ENCODE measurements at places on chromosomes 4 and X.

- DNase-seq = no peak
Observed at GRCh38 chr4:166169111-166169510, 296.1 kb downstream of the TLL1 start.

- DNase-seq = no peak
Observed at GRCh38 chr4:8533274-8533865, 46.8 kb upstream of the GPR78 start.

GRCh38 chr4:185874516-185875230 is 62.7 kb upstream of the SORBS2 start:
- DNase-seq = no peak

DNA sequence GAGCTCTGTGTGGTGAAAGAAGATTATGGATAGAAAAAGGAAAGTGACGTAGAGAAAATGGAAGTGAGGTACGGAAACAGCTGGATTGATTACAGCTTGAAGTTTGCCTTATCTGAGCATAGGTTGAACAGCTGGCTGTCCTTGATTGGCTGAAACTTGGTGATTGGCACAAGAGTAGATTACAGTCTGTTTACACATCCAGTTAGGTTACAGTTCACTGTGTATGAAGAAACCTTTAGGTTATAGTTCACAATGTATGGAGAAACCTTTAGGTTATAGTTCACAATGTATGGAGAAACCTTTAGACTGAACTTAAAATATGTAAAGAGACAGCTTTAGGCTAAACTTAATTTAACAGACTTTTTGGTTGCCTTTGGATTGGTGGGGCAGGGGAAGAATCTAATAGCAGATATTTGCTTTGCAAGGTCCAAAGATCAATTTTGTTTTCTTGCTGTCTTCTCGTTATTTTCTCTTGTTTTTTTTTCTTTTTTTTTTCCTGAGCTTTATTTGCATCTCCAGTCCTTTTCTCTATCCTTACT is 15.6 kb upstream of the ART3 start:
- no peak for DNase-seq

GRCh38 chr4:17531538-17532285 is 16.7 kb downstream of the CLRN2 start:
- DNase-seq = no peak

DNA sequence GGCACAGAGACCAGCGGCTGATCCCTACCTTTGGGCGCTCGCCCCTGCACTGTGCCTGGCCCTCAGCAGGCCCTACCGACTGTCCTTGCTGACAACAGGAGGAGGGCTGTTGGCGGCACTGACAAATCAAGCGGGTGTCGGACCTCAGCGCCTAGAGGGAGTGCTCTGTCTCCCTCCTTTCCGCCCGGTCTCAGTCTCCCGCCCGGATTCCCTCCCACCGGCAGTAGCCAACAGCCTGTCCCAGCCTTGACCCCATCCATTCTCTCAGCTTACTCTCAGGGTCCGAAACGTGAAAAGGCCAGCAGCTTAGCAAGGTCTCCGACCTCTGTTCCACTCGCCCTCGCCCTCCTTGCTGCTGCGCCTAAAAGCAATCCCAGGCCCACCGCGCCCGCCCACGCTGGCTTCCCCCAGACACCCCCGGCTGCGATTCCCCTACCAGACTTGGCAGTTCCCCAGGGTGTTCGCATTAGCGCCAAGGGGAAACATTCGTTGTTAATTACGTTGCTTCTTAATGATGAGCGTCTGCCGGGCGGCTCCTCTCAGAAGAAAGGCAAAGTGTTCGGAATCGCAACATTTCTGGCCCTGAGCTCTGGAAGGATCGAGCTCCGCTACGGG is 96.2 kb downstream of the SOWAHB start:
- DNase-seq = peak; percentile 83

DNA sequence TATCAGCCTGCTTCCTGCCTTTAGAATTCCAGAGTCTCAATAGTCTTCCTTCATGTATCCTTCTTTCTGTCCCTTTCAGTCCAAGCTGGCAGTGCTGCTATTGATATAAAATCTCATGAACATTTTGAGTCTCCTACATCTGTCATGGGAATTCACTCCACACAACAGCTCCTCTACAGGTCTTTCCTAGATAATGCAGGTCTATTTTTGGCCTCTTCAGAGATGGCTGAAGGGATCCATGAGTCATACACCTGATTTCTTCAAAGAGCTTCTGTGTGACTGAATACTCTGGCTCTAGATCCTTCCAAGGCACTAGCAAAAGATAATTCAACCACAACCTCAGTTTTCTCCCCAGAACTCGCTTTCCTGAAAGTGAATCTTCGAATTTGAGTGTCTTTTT is 115.4 kb downstream of the STPG2 start:
- no peak for DNase-seq

GRCh38 chr4:27094783-27095182 is 234.1 kb downstream of the STIM2 start:
- no peak for DNase-seq

GRCh38 chr4:147801820-147802219 is 69.9 kb downstream of the ARHGAP10 start:
- DNase-seq = peak; percentile 86

GRCh38 chr4:52235552-52236201 is 184.6 kb downstream of the SPATA18 start:
- no peak for DNase-seq

DNA sequence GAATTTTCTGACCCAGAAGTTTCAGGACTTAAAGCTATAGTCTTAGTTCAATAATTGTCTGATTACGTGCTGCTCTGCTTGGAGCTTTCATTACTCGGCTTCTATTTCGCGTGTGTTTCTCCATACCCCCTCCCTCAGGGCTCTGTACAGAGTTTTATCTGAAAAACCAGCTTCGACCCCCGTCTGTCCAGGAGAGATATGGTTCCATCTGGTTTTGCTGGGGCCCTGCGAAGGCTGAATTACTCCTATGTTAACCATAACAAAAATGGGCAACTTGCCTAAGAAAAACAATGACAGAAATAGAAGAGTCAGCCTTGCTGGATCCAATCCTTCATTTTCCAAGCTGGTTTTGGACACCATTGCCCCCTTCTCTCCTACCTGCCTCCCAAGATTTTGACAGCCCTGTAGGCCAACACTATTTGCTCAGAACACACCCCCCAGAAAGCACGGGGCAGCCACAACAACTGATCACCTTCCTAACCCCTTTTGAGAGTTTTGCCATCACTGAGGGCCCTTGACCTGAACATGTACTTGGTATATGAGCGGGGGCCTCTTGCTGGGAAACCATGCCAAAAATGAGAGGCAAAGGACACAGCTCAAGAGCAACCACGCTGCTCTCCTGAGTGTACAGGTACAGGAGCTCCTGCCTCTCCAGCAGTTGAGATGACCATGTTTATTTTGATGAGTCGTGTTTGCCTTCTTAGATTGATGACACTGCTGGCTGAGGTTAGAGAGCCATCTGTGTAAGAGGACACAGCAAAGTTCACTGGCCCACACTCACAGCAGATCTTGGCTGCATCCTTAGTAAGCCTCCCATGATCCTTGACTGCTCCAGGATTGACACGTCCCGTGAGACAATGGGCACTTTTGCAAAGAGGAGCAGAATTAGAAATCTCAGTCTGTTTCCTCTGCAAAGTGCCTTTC is 36.2 kb upstream of the ATP6AP2 start:
- DNase-seq = no peak

- no peak for DNase-seq
Observed at GRCh38 chrX:51742586-51742985, 656 bp upstream of the GSPT2 start.

GRCh38 chr4:168795346-168795745 is 214.7 kb downstream of the CBR4 start:
- DNase-seq = no peak

GRCh38 chr4:16056681-16057385 is 27.0 kb downstream of the PROM1 start:
- peak; percentile 86 for DNase-seq

DNA sequence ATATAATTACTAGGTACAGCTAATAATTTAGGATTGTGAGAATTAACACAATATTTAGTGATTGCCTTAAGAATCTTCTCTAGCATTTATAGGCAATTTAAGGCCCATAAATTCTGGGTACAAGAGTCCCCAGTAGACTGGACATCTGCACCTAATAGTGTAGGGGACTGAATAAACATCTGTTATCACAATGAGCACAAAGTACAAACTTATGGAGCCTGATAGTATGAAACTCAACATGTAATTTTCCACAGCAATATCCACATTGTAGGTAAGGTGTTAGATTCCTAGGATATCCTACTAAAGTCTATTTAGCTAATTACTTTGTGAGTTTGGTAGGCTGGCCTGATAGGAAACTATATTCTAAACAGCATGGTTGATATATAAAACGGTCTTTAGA is 178.3 kb downstream of the FAM13A start:
- DNase-seq = no peak

- DNase-seq = no peak
Observed at GRCh38 chrX:103382877-103383276, 6.5 kb downstream of the BEX3 start.

- no peak for DNase-seq
Observed at GRCh38 chr4:25310066-25310802, 2.3 kb upstream of the ZCCHC4 start.

DNA sequence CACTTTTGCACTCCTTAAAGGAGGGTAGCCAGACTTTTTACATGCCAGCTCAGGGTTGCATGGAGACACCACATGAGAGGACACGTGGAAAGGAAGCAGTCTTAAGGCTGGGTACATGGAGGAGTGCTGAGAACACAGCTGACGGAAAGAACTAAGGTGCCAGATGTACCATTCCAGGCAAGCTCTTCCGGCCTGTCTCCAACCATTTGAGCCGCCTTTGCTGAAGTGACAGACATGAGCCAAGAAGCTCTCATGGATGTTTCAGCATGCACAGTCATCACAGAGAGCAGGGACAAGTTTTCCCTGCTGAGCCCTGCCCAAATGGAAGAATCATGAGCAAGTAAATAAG is 83.4 kb upstream of the BMP2K start:
- DNase-seq = no peak

GRCh38 chr4:158818560-158819140 is 49.8 kb downstream of the FNIP2 start:
- no peak for DNase-seq

GRCh38 chrX:118211891-118212816 is 95.5 kb upstream of the KLHL13 start:
- DNase-seq = no peak

GRCh38 chr4:153541456-153542096 is 75.4 kb downstream of the TMEM131L start:
- DNase-seq = no peak

DNA sequence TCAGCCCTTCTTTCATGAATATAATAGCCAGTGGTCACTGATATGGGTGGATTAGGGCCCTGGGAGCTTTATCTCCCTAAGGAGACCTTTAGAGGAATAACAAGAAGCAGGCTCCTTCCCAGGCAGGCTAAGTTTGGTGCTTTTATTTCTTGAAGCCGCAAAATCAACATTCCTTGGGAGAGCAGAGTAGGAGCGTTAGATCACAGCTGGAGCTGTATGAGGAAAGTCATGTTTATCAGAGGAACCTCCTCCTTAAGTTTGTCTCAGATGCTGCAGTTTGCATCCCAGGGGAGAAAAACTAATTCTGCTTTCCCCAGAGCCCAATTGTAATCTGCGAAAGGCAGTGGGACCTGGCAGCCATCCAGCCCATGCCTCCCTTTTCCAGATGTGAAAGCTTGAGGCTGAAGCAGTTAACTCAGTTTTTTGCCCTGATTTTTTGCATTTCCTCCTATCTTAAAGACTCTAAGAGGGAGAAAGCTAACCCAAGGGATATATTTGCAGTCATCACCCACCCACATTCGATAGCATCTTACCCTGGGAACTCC is 186.0 kb upstream of the FRMPD4 start:
- no peak for DNase-seq

- no peak for DNase-seq
Observed at GRCh38 chrX:37943554-37944344, 62.6 kb upstream of the SYTL5 start.

DNA sequence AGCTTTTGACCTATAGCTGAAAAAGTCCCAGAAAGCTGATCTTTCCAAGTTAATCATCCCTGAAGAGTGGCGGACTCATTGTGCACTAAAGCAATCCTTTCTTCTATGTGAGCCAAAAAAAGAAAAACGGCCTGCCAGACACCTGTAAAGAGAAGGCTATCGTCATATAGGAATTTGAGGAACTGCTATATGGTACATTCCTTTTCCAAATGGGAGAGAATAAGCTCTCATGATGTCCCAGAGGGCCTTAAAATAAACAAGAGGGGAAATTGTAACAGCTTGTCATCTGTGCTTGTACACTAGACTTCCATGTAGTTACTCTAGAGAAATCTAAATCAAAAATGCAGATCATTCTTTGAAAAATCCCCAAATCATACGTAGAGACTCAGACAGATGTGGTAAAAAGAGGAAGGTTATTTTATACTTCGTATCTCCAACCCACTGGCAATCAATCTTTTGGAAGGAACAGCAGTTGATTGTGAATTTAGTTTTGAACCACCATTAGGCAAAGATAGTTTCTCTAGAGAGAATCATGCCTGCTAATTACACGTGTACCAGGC is 26.1 kb downstream of the GPR174 start:
- DNase-seq = no peak

- peak; percentile 70 for DNase-seq
Observed at GRCh38 chr4:137200322-137200721, 332.0 kb downstream of the PCDH18 start.

DNA sequence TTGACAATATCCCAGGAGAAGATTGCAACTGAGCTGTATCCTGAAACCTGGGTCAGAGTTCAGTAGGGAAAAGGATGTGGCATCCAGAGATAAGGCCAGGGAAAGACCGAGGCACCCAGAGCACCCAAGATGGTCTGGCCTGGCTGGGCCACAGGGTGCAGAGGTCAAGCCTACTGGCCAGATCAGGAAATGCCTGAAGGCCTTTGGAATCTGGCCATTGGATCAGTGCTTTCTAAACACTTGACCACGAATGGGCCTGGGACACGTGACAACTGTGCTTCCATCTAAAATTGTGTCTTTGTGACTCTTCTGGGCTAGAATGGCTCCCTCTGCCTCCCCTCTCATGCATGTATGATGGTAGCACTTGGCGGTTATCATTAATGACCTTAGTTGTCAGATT is 316.9 kb downstream of the EVC2 start:
- no peak for DNase-seq

DNA sequence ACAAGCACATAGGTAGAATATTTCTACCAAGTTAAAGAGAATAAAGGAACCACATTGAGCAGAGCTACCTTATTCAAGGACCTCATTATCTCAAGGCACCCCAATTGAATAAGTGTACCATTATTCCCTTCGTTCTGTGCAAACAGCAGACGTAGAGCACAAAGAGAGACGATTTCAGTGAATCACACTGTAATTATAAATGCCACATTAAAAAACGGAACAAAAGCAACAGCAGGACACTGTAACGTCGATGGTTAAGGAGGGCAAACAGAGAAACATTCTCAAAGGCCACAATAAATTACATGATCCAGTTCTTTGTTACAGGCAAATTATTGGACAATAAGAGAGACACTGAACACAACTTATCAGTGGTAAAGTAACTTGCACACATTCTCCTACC is 644.1 kb upstream of the TENM3 start:
- DNase-seq = no peak

- DNase-seq = no peak
Observed at GRCh38 chr4:6391852-6392188, 80.6 kb downstream of the PPP2R2C start.

Data from eye (tissue), 1 donor.